ENCODE measurements at places on chromosomes 7 and 10.

DNA sequence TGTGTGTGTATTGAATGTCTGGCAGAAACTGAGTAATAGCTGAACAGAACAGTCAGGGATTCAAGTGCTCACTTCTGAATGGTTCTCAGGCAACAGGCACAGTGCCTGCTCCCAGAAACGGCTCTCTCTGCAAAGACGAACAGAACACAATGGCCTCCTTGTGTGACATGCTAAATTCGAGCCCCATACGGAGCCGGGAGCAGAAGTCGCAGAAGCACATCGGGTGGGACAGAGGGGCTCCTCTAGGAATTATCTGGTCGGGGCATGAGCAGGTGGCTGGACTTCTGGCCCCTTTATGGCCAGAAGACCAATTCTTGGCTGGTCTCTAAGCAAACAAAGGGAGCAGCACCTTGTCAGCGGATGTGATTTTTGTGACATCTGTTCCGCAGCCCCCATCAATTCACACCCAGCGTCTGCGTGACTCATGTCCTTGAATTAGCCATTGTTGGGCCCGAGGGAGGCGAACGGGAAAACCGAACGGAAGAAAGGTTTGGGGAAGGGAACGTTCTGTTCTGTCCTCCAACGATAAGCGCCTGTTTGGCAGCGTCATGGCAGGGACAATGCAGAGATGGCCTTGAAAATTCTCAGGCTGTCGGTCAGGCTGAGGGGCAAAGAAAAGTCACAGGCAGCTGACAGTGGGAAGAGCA, 47.3 kb upstream of the NPTX2 start:
- no peak for DNase-seq
- no peaks in the 10 kb centered on the region for H3K27me3 ChIP-seq
- H3K4me3 ChIP-seq = no peak overlapping the region
- H3K36me3 ChIP-seq = no peaks in the 10 kb centered on the region
- H3K4me1 ChIP-seq = no peaks in the 10 kb centered on the region
- H3K27ac ChIP-seq = no peak overlapping the region

- no peaks in the 10 kb centered on the region for H3K27me3 ChIP-seq
- H3K4me3 ChIP-seq = no peak overlapping the region
- DNase-seq = no peak
- no peaks in the 10 kb centered on the region for H3K4me1 ChIP-seq
- no peak overlapping the region for H3K27ac ChIP-seq
Observed at GRCh38 chr10:132921818-132922807, 20.3 kb downstream of the CFAP46 start.

- no peaks in the 10 kb centered on the region for H3K4me1 ChIP-seq
- no peaks in the 10 kb centered on the region for H3K27me3 ChIP-seq
- no peak for DNase-seq
- H3K4me3 ChIP-seq = no peak overlapping the region
- H3K27ac ChIP-seq = no peak overlapping the region
Observed at GRCh38 chr10:107409522-107409921, 245.0 kb upstream of the SORCS1 start.

DNA sequence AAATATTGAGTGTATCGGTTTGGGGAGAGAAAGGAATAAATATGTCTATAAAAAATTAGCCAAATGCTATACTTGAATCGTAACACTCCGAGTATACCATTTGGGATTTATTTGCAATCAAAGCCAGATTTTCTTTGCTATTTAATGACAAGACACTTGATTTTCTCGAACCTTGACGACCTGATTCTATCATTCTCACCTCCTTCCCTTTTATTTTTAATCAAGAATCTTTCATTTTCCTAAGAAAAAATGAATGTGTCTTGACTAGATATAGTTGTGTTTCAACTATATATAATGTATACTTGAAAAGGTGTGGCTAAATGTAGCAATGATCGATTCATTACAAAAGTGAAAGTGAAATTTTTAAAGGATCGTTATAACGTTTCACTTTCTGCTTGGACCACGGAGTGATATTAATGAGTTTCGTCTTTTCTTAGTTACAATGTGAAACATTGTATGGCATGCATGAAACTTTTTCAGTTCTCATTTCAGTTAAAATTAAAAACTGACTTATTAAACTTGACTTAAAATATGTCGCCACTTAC, 562 bp downstream of the NUB1 start:
- peak overlapping the region; percentile 76 for H3K27ac ChIP-seq
- H3K4me3 ChIP-seq = peak overlapping the region; percentile 78
- no peaks in the 10 kb centered on the region for H3K27me3 ChIP-seq
- H3K36me3 ChIP-seq = peaks cover 27% of the 10 kb centered on the region
- peaks cover 32% of the 10 kb centered on the region for H3K4me1 ChIP-seq

- no peaks in the 10 kb centered on the region for H3K4me1 ChIP-seq
- H3K36me3 ChIP-seq = no peaks in the 10 kb centered on the region
- no peak for DNase-seq
- H3K27me3 ChIP-seq = peaks cover 2% of the 10 kb centered on the region
Observed at GRCh38 chr10:74787457-74787856, 38.9 kb upstream of the KAT6B start.

GRCh38 chr7:30848121-30848855, 63.4 kb upstream of the AQP1 start:
- DNase-seq = no peak
- H3K4me3 ChIP-seq = no peak overlapping the region
- no peaks in the 10 kb centered on the region for H3K36me3 ChIP-seq
- H3K4me1 ChIP-seq = no peaks in the 10 kb centered on the region
- H3K27ac ChIP-seq = no peak overlapping the region
- H3K27me3 ChIP-seq = no peaks in the 10 kb centered on the region

DNA sequence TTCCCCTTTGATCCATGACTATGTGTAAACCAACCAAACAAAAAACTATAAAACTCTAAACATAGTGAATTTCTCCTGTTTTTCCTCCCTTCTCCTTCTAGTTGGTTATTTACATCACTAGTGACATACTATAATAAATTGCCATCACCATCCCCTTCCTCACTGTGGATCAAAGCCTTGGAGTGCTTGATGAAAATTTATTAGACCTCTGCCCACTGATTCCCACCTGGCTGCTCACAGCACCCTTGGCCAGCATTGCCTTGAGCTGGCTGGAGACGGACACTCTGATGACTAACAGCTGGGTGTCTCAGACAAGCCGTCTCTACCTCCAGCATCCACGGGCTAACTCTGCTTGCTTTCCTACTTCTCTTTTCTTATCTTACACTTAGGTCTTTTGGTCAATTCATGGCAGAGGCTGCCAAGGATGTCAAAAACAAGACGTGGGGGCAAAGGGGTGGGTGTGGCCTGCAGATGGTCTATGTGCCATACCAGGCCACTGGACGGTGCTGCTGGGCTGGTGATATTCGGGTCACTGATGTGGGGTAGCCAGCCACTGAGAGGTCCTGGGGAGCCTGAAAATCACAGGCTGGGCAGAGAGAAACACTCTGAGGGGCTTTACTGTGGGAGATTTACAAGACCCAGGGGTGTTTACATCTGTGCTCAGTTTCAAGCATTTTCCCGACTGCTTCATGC, 207.8 kb downstream of the TAX1BP1 start:
- H3K27ac ChIP-seq = no peak overlapping the region
- DNase-seq = no peak
- H3K4me3 ChIP-seq = no peak overlapping the region
- no peaks in the 10 kb centered on the region for H3K4me1 ChIP-seq

GRCh38 chr7:50869108-50869725, 86.5 kb upstream of the GRB10 start:
- no peaks in the 10 kb centered on the region for H3K4me1 ChIP-seq
- peaks cover 18% of the 10 kb centered on the region for H3K27me3 ChIP-seq
- no peak overlapping the region for H3K4me3 ChIP-seq
- DNase-seq = no peak

- H3K4me3 ChIP-seq = no peak overlapping the region
- no peak for DNase-seq
- H3K27me3 ChIP-seq = no peaks in the 10 kb centered on the region
- peaks cover 6% of the 10 kb centered on the region for H3K36me3 ChIP-seq
- H3K27ac ChIP-seq = no peak overlapping the region
- H3K4me1 ChIP-seq = no peaks in the 10 kb centered on the region
Observed at GRCh38 chr7:38870147-38870546, 38.8 kb downstream of the VPS41 start.

DNA sequence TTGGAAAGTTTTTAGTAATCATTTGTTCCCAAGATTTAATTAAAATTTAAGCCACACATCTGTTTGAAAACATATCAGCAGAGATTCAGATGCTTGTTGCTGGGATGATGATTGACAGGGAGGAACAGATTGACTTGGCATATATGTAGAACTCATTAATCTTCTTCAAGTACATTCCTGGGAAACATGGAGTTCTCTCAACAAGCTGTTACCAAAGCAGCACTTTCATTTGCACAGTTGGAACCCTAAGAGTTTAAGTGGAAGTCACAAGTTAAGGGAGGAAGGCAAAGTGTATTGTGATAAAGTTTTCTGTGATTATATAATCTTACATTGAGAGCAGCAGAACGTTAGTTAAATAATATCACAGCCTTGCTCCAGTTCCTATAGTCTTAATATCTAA, 485.4 kb upstream of the CELF2 start:
- no peaks in the 10 kb centered on the region for H3K36me3 ChIP-seq
- H3K27me3 ChIP-seq = peaks cover 2% of the 10 kb centered on the region
- H3K27ac ChIP-seq = no peak overlapping the region

DNA sequence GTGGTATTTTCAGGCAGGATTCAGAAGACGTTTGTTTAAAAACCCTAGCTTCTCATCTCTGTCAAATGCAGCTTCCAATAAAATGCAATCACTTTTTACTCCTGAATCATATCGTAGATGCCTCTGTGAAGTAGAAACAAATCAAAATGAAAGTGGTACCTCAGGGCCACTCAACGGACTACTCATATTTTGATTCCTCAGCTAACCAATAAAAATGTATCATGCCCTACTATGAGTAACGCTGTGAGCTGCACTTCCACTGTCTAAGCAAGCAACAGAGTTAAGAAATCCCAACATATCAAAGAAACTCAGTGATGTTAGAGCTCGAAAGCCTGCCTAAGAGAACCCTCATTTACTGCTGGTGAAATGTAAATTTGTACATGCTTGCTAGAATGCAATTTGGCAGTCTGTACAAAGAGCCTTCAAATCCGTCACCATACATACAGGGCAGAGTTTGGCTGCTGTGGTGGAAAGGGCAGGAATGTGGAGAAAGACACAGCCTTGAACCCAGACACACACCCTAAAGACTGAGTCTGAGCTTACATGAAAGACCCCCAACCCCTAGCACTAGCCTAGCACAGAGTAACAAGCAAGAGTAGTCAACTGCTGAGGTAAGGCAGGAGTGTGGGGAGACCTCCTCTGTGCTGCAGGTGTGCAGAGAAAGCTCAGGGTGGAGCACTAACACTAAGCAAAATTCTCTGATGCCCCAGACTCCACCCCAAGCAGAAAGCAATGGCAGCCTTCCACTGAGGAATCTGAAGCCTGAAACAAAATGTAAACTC, 151.5 kb downstream of the ANK3 start:
- no peak for DNase-seq
- peak overlapping the region; percentile 53 for H3K27ac ChIP-seq
- no peaks in the 10 kb centered on the region for H3K36me3 ChIP-seq
- H3K4me1 ChIP-seq = peaks cover 29% of the 10 kb centered on the region
- H3K27me3 ChIP-seq = no peaks in the 10 kb centered on the region

GRCh38 chr7:17546189-17546588, 247.7 kb downstream of the AHR start:
- H3K4me1 ChIP-seq = no peaks in the 10 kb centered on the region
- H3K36me3 ChIP-seq = no peaks in the 10 kb centered on the region
- no peak overlapping the region for H3K27ac ChIP-seq
- H3K4me3 ChIP-seq = no peak overlapping the region
- H3K27me3 ChIP-seq = no peaks in the 10 kb centered on the region
- DNase-seq = no peak

DNA sequence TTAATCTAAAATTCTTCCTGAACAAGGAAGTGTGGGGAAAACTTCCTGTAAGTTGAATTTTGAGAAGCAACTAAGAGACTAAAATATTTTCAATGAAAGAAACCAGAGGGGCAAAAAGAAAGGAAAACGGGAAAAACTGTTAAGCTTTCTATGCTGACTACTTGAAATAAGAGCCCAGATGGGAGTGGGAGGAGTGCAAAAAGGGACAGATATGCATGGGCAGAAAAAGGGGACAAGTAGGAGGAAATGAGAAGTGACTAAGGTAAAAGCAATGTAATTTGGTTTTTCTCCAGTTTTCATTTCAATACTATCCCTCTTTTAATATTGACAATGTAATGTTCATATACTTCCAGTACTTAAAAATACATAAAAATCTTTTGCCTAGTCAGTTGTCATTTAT, 11.1 kb downstream of the OGA start:
- no peak overlapping the region for H3K27ac ChIP-seq
- no peak for DNase-seq
- H3K27me3 ChIP-seq = no peaks in the 10 kb centered on the region
- H3K36me3 ChIP-seq = peaks cover 56% of the 10 kb centered on the region
- peaks cover 9% of the 10 kb centered on the region for H3K4me1 ChIP-seq
- no peak overlapping the region for H3K4me3 ChIP-seq

DNA sequence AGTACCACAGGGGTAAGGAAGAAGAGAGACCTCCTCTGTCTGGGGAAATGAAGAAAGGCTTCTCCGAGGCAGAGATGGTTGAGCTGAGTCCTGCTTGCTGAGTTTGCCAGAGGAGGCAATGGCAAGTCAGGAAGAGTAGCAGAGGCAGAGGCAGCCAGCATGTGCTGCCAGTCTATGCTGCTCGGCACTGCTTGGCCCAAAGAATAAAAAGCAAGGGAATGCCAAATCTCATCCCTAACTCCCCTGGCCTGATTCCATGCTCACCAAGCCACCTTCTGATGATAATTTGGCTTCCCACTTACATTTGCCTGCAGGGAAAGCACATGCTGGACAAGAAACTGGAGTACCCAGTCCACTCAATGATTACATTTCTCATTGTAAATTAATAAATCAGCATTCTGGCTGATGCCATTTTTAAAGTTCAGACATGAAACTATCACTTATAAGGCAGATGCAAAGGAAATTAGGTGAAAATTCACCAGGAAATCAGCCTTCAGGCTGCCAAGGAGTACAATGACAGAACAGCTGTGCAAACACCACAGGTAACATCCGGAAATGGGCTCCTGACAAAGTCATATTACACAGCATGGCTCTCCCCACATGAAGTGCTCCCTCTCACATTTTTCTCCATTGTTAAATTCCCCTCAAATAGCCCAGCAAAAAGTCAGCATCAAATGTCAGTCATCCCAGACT, 245.9 kb downstream of the MTERF1 start:
- H3K27me3 ChIP-seq = no peaks in the 10 kb centered on the region
- no peak for DNase-seq
- H3K4me1 ChIP-seq = no peaks in the 10 kb centered on the region
- no peak overlapping the region for H3K27ac ChIP-seq
- no peaks in the 10 kb centered on the region for H3K36me3 ChIP-seq

GRCh38 chr7:30062587-30062986, 34.4 kb downstream of the PLEKHA8 start:
- H3K27me3 ChIP-seq = no peaks in the 10 kb centered on the region
- DNase-seq = no peak
- no peak overlapping the region for H3K4me3 ChIP-seq
- H3K4me1 ChIP-seq = peaks cover 4% of the 10 kb centered on the region
- peaks cover 3% of the 10 kb centered on the region for H3K36me3 ChIP-seq
